ENCODE measurements at places on chromosomes 16 and 17.

- no peak for DNase-seq
These were observed 4.8 kb downstream of the DNASE1 start for GRCh38 chr16:3659251-3659650.

- no peak for DNase-seq
These were observed 4.7 kb upstream of the CMTM2 start for GRCh38 chr16:66574531-66574930.

DNA sequence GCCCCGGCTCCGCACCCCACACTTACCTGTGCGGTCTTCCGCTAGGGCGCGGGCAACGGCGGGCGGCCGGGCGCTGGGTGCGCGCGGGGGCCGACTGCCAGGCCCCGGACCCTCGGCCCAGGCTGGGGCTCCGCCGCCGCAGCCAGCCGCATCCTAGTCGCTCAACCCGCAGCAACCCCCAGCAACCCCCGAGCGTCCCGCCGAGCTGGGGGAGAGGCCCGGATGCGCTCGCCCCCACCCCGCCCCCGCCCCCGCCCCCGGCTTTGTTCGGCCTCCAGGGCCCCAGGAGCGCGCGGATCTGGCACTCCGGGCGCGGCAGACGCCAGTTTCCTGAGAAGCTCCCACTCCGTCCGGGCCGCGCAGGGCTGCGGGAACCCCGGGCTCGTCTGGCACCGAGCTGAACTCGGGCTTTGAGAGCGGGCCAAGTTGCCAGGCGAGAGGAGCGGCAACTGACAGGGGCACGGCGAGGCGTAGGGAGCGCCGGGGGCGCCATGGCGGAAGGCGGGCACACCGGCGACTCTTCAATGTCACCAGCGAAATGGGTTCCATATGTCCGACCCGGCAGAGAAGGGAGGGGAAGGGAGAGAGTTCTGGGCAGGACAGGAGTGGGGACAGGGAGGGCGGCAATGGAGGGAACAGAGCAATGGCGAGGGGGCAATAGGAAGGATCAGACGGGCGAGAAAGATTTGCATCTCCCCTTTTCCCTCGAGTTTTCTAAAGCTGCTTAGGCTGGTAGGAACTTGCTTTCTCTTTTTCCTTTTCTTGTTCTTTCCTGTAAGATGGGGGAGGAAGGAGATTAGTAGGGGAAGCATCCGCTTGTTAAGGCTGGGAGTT, 13.7 kb downstream of the HOXB4 start:
- no peak for DNase-seq

- DNase-seq, result no peak
These were observed 102.3 kb downstream of the CYTH1 start for GRCh38 chr17:78679495-78680395.

DNA sequence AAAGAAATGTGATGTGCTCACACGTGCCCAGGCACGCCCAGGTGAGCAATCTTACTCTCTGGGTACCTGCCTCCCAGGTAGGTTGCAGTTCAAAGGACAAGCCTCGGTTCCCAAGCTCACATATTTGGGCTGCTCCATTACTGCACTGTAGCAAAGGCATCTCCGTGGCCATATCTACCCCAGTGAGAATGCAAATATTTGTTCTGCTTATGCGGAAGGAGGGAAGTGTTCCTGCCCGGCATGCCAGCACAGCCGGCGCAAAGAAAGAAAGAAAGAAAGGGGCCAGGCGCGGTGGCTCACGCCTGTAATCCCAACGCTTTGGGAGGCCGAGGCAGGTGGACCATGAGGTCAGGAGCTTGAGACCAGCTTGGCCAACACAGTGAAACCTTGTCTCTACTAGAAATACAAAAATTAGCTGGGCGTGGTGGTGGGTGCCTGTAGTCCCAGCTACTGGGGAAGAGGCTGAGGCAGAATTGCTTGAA, 30.7 kb downstream of the SLC43A2 start:
- no peak for DNase-seq

DNA sequence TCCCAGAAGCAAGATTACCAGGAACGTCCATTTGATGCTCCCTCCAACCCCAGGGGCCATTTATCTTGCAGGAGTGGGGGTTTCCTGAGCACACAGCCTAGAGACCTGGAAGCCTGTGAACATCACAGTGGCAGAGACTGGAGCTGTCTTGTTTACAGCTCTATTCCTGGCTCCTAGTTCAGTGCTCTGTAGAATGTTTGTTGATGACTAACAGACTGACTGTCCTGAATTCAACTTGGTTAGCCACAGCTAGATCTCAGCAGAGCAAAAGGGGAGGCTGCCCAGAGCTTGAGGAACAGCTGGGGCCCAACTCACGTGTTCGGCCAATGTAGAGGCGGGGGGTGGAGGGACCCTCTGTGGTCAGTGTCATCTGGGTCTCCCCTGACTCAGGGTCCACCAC, 6.6 kb downstream of the ERN2 start:
- DNase-seq, result no peak

DNA sequence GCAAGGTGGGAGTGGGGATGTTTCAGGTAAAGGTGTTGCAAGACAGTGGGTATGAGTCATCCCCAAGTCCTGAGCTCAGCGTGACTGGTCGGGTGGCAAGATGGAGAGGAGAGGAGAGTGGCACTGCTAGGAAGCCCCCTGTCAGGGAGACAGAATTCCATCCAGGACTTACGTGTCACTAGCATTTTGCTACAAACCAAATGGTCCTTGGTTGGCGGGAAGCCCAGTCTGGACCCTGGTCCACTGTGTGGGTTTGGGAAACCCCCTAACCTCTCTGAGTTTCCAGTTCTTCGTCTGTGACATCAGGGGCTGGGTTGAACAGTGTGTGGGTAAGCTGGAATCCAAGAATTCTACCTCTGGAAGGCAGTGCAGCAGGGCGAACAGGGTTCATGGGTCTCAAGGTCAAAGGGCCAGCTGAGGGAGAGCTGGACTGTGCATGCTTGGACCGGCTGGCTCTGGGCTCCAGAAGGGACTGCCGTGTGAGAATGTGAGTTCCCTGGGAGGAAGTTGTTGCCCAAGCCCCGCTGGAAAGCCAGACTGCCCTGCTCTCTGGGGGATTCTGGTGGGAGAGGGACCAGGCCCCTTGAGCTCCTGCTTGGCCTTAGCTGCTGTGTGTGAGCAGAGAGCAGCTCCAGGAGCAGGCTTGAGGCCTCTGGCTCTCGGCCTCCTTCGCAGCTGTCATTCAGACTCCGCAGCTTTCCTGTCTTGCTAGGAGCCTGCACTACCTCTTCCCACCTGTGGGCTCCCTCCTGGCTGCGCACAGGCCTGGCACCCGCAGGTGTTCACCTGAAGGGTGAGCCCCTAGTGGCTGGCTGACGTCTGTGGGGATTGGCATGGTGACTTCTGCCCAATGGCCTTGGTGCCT, 84.6 kb downstream of the NT5M start:
- no peak for DNase-seq

DNA sequence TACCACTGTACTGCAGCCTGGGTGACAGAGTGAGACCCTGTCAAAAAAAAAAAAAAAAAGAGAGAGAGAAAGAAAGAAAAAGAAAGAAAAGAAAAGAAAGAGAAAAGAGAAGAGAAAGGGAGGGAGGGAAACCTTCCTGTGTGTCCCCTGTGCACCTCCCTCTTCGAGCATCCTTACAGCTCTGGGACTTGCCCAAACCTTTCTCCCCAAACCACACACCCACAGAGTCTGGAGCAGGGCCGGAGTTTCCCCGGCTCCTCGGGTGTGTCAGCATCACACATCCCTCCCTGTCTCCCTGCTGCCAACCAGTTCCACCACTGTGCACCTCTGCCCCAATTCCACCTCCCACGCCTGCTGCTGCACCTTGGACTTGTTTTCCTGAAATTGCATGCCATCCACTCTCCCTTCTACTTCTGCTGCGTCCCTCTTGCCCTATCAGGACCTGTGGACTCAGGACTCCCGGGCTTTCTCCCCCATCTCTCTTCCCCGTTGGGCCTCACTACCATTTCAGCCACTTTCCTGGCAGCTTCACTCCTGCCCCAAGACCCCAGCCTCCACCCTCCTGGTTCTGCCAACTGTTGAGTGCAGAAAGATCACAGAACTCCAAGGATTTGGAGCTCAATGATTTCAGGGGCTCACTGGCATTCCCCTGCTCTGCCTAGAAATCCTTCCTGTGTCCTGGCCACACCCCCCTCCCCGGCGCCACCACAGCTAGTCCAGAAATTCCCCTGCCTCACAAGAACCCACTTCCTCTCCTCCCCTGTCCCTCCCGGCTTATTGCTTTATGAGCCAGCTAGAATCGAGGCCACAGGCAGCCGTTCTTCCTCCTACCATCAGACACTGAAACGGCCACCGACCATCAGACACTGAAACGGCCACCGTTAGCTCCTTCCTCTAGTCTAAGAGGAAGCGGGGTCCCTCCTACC, 3.7 kb upstream of the CDK3 start:
- no peak for DNase-seq

DNA sequence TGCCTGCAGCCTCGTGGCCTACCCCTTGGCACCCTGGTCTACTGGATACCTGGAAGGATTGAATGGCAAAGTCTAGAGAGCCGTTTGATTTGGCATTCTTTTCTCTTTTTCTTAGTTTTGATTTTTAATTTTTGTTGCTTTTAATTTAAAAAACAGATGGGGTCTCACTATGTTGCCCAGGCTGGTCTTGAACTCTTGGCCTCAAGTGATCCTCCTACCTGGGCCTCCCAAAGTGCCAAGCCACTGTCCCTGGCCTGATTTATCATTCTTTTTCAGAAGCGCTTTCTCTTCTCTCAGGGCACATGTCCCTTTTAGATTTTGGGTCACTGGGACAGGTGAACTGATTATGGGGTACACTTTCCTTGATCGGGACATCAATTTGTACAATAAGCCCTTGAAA, 10.8 kb downstream of the ZC3H18 start:
- no peak for DNase-seq

- no peak for DNase-seq
These were observed 257.1 kb upstream of the DYNLRB2 start for GRCh38 chr16:80283466-80284392.

GRCh38 chr16:59169168-59169567, 435.1 kb upstream of the GOT2 start:
- DNase-seq, result no peak

DNA sequence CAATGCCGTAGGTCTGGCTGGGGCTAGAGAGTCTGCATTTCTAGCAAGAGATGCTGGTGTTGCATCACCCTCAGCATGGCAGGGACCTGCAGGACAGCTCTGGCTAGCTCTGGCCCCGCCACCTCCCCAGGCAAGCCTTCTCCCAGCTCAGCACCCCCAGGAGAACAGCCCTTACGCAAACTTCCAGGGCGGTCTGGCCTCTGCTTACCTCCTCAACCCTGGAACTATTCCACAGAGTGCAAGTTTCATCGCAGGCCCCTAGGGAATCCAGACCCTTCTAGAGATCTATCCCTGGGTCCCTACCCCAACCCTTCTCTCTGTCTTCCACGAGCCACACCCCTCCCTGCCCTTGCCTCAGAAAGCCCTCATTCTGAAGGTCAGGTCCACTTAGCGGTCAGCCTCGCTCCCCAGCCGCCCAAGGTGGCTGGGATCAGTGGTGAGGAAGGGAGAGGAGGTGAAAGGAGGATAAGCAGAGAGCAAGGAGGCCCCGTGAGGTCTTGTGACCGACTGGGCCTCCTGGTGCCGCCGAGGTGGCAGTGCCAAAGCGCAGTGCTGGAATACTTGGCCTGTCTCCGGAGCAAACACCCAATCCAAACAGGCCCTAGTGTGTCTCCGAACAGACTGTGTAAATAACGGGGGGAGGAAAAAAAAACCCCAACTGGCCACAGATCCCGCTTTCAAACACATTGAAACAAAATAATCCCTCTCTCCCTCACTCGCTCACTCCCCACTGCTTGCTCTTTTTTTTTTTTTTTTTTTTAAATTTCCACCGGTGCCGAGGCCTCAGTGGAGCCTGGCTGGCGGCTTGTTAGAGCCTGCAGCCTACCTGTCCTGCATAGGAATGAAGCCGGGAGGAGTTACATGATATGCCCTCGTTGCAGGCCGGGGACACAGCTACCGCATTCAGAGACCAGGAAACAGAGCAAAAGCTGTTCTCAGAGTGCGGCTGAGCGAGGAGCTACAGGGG, 380.9 kb downstream of the SOX9 start:
- DNase-seq, result no peak

DNA sequence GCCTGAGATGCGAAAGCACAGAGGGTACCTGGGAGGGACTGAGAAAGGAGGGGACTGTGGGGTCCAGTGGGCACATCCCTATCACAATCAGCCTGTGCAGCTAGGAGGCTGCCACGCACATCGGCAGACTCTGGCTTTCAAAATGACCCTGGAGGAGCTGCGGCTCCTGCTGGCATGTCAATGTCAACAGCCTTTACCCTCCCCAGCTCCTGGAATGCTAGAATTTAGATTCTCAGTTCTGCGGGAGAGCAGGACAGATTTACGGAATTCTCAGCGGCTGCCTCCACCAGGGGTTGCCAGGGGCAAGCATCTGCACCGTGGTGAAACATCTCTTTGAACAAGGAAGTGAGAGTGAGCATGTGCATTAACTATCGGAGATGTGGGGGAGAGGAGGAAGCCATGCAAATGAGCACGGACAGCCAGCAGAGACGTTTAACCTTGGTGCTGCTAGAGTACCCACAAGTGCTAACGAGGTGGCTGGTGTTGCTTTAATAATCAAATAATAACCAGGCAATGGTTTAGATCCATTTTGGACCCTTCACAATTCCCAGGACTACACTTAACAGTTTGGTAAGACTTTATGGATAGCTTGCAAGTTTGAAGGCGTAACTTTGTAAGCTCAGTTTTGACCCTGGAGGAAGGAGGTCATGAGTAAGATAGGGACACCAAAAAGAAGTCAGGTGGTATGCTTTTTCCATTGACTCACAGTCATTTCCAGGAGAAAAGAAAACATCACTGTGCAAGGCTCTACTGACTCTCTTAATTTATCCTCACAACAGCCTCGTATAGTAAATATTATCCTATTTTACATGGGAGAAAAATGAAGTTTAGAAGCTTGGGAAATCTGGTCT, 54.1 kb downstream of the XYLT1 start:
- no peak for DNase-seq

GRCh38 chr17:27256225-27257030, 37.5 kb upstream of the WSB1 start:
- DNase-seq, result no peak

- peak; percentile 33 for DNase-seq
These were observed 166.4 kb downstream of the CYB561 start for GRCh38 chr17:63279498-63280230.

DNA sequence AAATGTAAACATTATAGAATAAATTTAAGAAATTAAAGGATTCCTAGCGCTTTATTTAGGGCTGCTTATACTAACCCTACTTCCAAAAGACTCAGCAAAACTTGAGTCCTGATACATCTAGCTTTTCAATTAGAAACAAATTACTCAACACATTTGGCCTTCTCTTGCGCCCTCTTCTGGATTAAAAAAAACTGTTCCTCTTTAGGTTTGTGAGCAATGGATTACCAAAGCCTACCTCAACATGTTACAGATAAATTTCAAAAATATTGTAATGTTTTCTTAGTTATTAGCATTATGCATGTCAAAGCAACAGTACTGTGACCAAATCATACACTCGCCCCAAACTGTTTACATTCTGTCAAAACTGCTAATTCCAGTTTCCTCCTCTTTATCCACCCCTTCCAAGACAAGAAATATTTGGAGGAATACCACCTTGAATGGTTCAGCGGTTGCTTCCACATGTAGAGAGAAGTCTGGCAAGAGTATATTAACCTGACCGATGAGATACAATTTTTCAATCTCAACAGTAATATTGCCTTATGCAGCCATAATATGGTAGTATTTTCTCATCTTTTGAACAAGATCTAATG, 2.7 kb downstream of the NUFIP2 start:
- no peak for DNase-seq

- no peak for DNase-seq
These were observed 11.0 kb downstream of the ITGAM start for GRCh38 chr16:31270795-31271194.

GRCh38 chr16:80806927-80807340, 2.5 kb upstream of the CDYL2 start:
- DNase-seq, result no peak

GRCh38 chr16:1475552-1476114, 805 bp upstream of the CLCN7 start:
- DNase-seq, result no peak

GRCh38 chr17:16217002-16217635, at the start of gene PIGL:
Gene PIGL, plus strand, starts transcription at chr17:16217210. Its CDS starts 17 bp downstream, at chr17:16217227.
- DNase-seq, result peak; percentile 75
